ENCODE measurements at places on chromosomes 4 and X. TPM values are rescaled to one million over a fixed set of nuclear protein-coding genes. Genes with fewer than 3 reads are reported as not detected.

- no peaks in the 10 kb centered on the region for H3K4me1 ChIP-seq
- DNase-seq = no peak
- H3K27me3 ChIP-seq = no peaks in the 10 kb centered on the region
Observed at GRCh38 chr4:42197341-42197740, 44.9 kb upstream of the BEND4 start.

ATOH1 gene
- total RNA-seq = not detected

MSX1 gene
- not detected for total RNA-seq

- no peak overlapping the region for H3K4me3 ChIP-seq
- DNase-seq = no peak
- no peaks in the 10 kb centered on the region for H3K27me3 ChIP-seq
- no peaks in the 10 kb centered on the region for H3K36me3 ChIP-seq
Observed at GRCh38 chr4:8205749-8206611, 6.9 kb downstream of the SH3TC1 start.

- no peaks in the 10 kb centered on the region for H3K4me1 ChIP-seq
- no peaks in the 10 kb centered on the region for H3K27me3 ChIP-seq
- no peak for DNase-seq
- no peak overlapping the region for H3K4me3 ChIP-seq
- H3K27ac ChIP-seq = no peak overlapping the region
- H3K36me3 ChIP-seq = no peaks in the 10 kb centered on the region
Observed at GRCh38 chr4:5395781-5396180, 312.6 kb downstream of the EVC2 start.

GRCh38 chr4:60962286-60962685 lies 237.8 kb upstream of the ADGRL3 start:
- no peak overlapping the region for H3K27ac ChIP-seq
- no peak overlapping the region for H3K4me3 ChIP-seq
- no peak for DNase-seq
- H3K36me3 ChIP-seq = no peaks in the 10 kb centered on the region

- H3K27ac ChIP-seq = no peak overlapping the region
- DNase-seq = no peak
- H3K4me3 ChIP-seq = no peak overlapping the region
- H3K4me1 ChIP-seq = no peaks in the 10 kb centered on the region
- H3K27me3 ChIP-seq = no peaks in the 10 kb centered on the region
Observed at GRCh38 chrX:40224658-40225057, 126.9 kb upstream of the BCOR start.

DNA sequence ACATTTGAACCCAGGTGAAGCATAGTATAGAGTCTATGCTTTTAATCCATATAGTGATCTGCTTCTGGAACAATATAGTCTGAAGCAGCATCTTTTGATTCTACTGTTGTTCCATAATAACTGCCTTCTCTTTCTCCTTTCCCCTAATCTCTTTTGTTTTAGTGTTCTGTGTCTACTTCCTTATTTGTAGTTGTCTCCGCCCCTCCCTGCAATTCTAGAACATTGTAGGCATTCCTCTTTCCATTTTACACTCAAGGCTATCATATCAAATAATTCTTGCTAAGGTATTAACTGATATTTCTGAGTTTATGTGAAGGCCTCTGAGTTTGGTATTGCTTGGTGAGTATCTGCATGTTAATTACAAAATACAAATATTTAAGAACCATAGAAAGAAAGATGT lies 11.6 kb downstream of the BLTP1 start:
- H3K4me3 ChIP-seq = no peak overlapping the region
- no peak for DNase-seq
- H3K27ac ChIP-seq = no peak overlapping the region
- H3K4me1 ChIP-seq = no peaks in the 10 kb centered on the region
- H3K27me3 ChIP-seq = no peaks in the 10 kb centered on the region
- no peaks in the 10 kb centered on the region for H3K36me3 ChIP-seq

DNA sequence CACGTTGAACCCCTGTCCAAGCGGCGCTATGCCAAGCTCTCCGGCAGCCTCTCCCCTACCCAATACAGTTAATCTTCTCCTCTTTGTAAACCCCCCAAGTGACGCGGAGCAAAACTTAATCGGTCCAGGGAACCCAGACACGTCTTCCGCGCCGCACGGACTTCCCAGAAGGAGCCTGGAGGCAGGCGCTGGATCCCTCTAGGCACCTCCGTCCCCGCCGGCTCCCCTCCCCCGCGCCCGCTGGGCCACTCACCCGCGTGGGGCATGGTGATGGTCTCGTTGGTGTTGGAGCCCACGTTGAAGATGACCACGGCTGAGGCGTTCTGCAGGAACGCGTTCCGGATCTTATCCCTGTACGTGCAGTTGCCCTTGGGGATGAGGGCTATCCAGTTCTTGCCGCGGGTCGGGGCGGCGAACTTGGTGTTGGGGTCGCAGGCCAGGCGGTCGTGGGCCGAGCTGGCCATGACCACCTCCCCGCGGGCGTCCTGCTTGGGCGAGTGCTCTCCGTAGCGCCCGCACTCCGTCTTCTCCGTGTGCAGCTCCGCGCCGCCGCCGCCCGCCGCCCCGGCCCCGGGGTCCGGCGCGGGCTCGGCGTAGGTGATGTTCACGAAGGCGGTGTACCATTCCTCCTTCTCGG lies 1.1 kb downstream of the RNF150 start:
- peak overlapping the region; percentile 78 for H3K27ac ChIP-seq
- peak overlapping the region; percentile 79 for H3K4me3 ChIP-seq
- no peak for DNase-seq
- H3K27me3 ChIP-seq = no peaks in the 10 kb centered on the region
- H3K36me3 ChIP-seq = no peaks in the 10 kb centered on the region
- H3K4me1 ChIP-seq = peaks cover 62% of the 10 kb centered on the region

- H3K4me1 ChIP-seq = peaks cover 6% of the 10 kb centered on the region
- no peaks in the 10 kb centered on the region for H3K27me3 ChIP-seq
- H3K36me3 ChIP-seq = no peaks in the 10 kb centered on the region
Observed at GRCh38 chr4:152810715-152811287, 31.0 kb downstream of the ARFIP1 start.

DNA sequence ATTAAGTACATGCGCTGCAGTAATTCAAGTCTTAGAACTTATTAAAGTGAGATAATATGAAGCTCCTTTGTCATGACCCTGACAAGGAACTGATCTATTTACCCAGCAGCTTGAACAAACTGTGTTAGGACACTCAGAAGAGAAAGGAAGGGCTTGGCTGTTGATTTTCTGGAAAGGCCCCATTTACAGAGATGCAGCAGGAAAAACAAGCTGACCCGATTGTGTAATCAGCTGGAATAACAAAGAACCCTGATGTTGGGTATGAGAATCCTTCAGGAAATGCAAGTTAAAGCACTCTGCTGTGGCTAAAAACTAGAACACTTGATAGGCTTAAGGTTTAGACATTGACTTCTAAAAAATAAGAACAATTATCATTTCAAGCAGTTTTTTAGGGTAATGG lies 64.8 kb downstream of the TBC1D9 start:
- H3K36me3 ChIP-seq = no peaks in the 10 kb centered on the region
- H3K4me1 ChIP-seq = no peaks in the 10 kb centered on the region
- H3K27me3 ChIP-seq = no peaks in the 10 kb centered on the region
- peak overlapping the region; percentile 43 for H3K27ac ChIP-seq
- DNase-seq = no peak

HPGD gene
- 23.0 TPM for total RNA-seq

CSN1S1 gene
- total RNA-seq = not detected

CXCL11 gene
- not detected for total RNA-seq

TET2 gene
- 19.1 TPM for total RNA-seq

GRCh38 chr4:149727663-149728062 lies 88.0 kb downstream of the IQCM start:
- no peak for DNase-seq
- H3K36me3 ChIP-seq = no peaks in the 10 kb centered on the region
- no peak overlapping the region for H3K27ac ChIP-seq

DNA sequence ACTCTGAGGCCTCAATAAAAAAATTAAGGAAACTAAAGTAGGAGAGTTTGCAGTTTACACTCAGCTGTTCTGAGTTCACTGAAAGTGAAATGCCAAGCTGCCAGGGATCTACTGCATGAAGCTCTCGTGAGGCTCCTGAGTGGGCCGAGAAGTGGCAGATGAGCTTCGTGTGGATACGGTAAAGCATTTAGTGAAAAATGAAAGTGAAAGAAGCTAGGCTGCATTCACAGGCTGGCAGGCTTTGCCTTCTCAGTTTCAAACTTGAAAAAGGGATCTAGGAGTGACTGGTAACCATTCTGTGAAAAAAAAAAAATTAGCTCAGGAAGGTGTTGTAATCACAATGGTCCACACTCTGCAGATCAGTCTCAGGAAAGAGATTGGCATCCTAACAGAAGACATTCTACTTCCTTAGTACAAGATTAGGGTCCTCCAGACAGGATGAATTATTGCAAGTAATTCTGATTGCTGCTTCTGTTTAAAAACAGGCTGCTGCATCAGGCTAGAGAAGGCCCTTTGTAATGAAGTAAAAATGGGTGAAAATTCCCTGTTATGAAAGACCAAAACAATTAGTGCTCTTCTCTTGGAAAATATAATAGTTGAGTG lies 679.9 kb downstream of the RPA4 start:
- DNase-seq = no peak
- H3K27ac ChIP-seq = peak overlapping the region; percentile 54
- H3K4me1 ChIP-seq = no peaks in the 10 kb centered on the region
- H3K27me3 ChIP-seq = no peaks in the 10 kb centered on the region

MAOA gene
- 176 TPM for total RNA-seq

CLNK gene
- not detected for total RNA-seq

HSFX4 gene
- total RNA-seq = not detected

DNA sequence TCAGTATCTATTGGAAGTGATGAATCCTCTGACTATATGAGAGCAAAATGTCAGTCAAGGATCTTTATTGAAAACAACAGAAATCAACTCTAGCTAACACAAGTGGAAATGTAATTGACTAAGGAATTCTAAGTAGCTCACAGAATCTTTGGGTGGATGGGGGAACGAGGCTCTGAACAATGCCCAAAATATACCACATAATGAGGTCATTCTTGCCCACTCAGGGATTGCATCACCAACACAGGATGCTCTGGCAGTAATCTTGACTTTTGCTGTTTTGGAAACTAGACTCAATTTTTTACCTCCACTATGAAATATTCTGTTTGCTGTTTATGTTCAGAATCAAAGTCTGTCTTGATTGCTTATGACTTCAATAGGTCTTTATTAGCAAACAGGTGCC lies 127.4 kb upstream of the UNC5C start:
- H3K4me3 ChIP-seq = no peak overlapping the region
- H3K27ac ChIP-seq = no peak overlapping the region
- H3K36me3 ChIP-seq = no peaks in the 10 kb centered on the region
- DNase-seq = no peak
- no peaks in the 10 kb centered on the region for H3K27me3 ChIP-seq

DNA sequence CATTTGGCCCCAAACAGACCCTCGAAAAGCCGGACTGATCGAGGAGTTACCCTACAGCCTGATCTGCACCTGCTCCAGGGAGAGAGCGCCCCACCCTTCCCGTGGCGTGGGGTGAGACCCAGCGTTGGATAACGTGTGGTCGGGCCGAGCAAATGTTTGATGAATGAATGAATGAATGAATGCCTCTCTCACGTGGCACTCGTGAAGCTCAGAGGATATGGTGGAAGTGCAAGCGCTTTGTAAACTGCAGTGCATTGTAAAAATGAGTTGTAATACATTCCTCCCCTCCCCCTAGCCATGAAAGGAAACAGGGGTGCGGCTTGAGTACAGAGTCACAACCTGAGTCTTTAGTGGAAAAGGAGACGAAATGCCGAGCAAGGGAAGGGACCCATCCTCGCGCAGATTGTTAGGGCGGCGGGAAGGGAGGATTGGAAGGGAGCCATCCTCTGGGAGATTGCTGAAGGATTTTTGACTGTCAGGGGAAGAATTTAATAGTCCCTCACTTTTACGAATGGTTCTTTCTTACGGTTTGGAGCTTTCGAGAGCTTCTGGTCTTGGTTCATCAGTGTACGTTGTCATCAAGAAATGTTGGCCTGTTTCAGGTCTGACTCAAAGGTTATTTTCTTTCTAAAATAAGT lies 772 bp upstream of the FBXW7 start:
- peaks cover 6% of the 10 kb centered on the region for H3K4me1 ChIP-seq
- DNase-seq = no peak
- peaks cover 13% of the 10 kb centered on the region for H3K36me3 ChIP-seq

DNA sequence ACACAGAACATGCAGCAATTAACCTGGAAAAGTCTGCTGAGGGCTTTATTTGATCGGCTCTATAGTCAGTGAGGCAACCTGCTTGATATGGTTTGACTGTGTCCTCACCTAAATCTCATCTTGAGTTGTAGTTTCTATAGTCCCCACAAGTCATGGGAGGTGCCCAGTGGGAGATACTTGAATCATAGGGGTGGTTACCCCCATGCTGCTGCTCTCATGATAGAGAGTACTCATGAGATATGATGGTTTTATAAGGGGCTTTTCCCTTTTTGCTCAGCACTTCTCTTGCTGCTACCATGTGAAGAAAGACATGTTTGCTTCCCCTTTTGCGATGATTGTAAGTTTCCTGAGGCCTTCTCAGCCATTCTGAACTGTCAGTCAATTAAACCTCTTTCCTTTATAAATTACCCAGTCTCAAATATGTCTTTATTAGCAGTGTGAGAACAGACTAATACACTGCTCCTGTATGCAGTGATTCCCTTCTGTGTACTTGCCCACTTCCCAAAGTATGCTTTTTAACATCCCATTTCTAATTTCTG lies 78.2 kb downstream of the NPFFR2 start:
- no peaks in the 10 kb centered on the region for H3K4me1 ChIP-seq
- H3K27me3 ChIP-seq = no peaks in the 10 kb centered on the region
- DNase-seq = no peak
- H3K4me3 ChIP-seq = no peak overlapping the region
- no peaks in the 10 kb centered on the region for H3K36me3 ChIP-seq
- no peak overlapping the region for H3K27ac ChIP-seq

NAP1L5 gene
- 3.1 TPM for total RNA-seq

DNA sequence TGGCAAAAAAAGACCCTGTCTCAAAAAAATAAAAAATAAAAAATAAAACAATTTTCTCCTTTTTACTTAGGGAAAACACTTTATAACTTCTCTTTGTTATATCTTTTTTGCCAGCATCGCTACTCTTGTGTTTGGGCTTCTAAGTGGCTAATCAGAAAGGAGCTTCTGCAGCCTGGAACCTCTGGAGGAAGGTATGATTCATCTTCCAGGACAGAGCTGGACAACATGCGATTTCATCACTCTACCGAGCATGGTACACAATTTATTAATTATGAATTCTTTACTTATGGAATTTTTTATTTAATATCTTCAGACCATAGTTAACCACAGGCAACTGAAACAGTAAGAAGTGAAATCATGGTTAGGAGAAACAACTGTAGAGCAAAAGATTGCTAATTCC lies 1254.3 kb upstream of the AGA start:
- no peaks in the 10 kb centered on the region for H3K36me3 ChIP-seq
- no peak overlapping the region for H3K4me3 ChIP-seq

DNA sequence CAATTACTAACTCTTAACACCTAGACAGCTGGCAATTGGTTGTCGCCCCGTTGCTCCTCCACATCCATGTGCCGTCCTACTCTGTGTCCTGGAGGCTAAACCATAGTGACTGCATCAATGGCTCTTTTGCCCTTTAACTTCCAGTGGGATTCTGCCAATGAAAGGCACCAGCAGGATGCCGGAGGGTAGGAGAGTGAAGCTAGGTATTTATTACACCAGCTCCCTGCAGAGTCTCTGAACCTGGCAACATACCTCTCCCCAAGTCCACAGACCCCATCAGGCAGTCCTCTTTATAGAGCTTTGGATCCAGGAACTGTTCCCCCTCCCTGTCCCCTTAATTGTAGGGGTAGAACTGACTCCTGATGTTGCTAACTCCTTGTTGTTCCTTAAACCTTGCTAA lies 426.8 kb downstream of the HNRNPD start:
- no peak overlapping the region for H3K4me3 ChIP-seq
- H3K27me3 ChIP-seq = no peaks in the 10 kb centered on the region
- H3K4me1 ChIP-seq = no peaks in the 10 kb centered on the region
- no peak for DNase-seq
- no peaks in the 10 kb centered on the region for H3K36me3 ChIP-seq

Data from esophagus squamous epithelium (tissue), 5 donors.